ENCODE measurements at places on chromosomes 2 and 18.

GRCh38 chr2:42519624-42520023 is 25.8 kb upstream of the KCNG3 start:
- no peak overlapping the region for H3K4me3 ChIP-seq
- no peaks in the 10 kb centered on the region for H3K27me3 ChIP-seq
- H3K4me1 ChIP-seq: no peaks in the 10 kb centered on the region

DNA sequence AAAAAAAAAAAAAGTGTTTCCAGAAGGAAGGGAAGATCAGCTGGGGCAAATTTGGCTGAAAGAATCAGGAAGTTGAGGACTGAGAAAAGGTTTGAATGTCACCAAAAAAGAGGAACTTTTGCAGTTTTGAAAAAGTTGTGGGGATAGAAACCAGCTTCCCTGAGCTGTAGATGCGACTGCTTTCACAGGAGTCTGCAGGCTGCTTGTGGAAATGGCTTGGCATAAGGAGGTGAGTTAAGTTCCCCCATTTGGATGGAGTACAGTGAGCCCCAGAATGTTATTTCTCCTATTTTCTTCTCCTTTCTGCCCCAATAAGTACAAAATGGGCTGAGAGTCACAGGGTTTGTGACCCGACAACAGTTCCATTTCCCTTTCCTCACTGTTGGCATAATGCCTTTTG is 16.5 kb upstream of the ME2 start:
- no peak overlapping the region for H3K27ac ChIP-seq
- DNase-seq: peak; percentile 40
- H3K36me3 ChIP-seq: no peaks in the 10 kb centered on the region
- H3K4me1 ChIP-seq: peaks cover 15% of the 10 kb centered on the region

DNA sequence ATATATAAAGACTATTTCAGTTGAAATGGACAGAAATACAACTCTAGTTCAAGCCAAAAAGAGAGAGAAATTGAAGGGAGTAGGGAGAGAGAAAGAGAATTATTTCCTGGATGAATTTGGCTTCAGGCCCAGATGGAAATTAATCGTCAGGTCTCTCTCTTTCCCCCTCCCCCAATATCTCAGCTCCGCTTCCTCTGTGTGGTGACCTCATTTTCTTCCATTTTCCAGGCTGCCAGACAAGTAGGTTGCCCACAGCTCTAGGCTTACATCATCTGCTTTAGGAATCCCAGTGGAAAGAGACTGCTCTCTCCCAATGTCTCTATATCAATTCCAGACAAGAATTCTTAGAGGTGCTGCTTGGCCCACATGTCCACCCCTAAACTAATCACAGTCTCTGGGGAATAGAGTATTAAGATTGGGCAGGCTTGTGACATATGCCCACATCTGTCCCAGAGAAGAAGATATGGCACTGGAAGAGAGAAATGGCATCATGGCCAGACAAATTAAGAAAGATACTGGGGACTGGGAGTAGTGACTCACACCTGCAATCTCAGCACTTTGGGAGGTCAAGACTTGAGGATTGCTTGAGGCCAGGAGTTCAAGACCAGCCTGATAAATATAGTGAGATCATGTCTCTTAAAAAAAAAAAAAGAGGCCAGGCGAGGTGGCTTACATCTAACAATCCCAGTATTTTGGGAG is 37.2 kb upstream of the CFAP36 start:
- H3K27me3 ChIP-seq: no peaks in the 10 kb centered on the region
- no peak overlapping the region for H3K4me3 ChIP-seq
- H3K27ac ChIP-seq: no peak overlapping the region
- no peaks in the 10 kb centered on the region for H3K36me3 ChIP-seq

DNA sequence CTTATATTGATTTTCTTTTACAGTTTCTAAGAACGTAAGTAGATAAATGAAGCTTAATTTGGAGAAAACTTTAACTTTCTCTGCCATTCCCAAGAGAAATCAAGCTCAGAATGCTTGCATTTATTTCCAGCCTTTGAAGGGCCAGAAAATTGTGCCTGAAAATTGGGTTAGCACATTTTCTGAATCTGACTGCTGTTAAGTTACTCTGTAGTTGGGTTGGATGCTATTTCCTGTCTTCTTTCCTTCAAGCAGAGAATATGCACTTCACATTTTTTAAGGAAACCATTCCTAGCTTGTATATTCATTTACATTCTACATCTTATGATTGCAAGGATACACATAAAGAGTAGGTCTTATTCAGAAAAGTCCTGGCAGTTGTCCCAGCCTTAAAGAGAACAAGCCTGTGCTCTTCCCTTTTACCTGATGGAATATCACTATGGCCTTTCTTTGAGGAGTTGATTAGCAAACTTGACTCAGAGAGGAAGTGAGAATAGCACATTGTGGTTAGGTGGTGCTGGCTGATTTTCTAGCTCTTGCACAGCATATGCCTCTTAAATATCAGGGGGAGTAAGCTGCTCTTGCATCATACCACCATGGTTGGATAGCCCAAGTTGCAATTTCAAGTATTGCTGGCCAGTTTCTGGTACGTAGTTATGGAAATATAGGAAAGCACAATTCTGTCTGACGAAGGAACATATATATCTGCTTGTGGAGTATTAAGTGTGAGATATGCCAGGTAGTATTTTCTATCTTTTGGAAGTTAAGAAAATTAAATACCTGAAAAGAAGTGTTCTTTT is 133.7 kb downstream of the COMMD1 start:
- no peaks in the 10 kb centered on the region for H3K27me3 ChIP-seq
- peaks cover 20% of the 10 kb centered on the region for H3K4me1 ChIP-seq
- DNase-seq: peak; percentile 69

GRCh38 chr18:10495936-10496335 is 29.9 kb upstream of the NAPG start:
- no peaks in the 10 kb centered on the region for H3K27me3 ChIP-seq
- no peak overlapping the region for H3K4me3 ChIP-seq
- DNase-seq: no peak
- no peak overlapping the region for H3K27ac ChIP-seq

DNA sequence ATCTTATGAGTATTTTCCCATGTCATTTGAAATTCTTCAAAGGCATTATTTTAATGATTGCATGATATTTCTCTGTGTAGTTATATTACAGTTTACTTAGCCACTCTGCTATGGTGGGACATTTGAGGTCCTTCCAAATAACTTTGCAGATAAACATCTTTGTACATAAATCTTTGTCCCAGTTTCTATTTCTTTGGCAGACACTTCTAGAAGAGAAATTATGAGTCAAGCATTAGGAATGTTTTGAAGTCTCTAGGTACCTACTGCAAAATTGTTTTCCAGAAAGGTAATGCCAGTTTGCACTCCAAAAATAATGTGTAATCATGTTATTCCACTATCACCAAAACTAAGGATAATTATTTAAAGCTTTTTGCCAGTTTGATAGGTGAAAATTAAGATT is 149.7 kb downstream of the EN1 start:
- no peak for DNase-seq
- H3K4me3 ChIP-seq: no peak overlapping the region
- no peaks in the 10 kb centered on the region for H3K4me1 ChIP-seq
- H3K27me3 ChIP-seq: no peaks in the 10 kb centered on the region
- no peaks in the 10 kb centered on the region for H3K36me3 ChIP-seq

DNA sequence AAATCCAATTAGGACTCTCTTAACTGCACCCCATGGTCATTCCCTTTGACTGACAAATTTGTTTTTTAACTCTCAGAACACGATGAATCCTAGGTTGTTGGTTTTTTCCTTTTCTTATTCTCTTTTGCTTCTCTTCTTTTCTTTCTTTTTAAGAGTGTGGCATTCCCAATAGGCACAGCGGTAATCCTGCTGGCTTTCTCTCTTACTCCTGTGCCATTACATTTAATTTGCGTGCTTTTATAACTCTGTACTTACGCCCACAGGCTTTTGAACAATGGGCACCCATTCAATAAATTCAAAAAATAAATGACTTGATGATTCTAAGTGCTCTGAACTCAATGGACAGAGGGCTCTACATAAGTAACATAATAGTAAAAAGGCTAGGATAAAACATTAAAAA is 189.0 kb upstream of the SMAD7 start:
- H3K4me1 ChIP-seq: no peaks in the 10 kb centered on the region
- no peaks in the 10 kb centered on the region for H3K27me3 ChIP-seq
- no peaks in the 10 kb centered on the region for H3K36me3 ChIP-seq
- DNase-seq: no peak
- no peak overlapping the region for H3K27ac ChIP-seq
- H3K4me3 ChIP-seq: no peak overlapping the region

DNA sequence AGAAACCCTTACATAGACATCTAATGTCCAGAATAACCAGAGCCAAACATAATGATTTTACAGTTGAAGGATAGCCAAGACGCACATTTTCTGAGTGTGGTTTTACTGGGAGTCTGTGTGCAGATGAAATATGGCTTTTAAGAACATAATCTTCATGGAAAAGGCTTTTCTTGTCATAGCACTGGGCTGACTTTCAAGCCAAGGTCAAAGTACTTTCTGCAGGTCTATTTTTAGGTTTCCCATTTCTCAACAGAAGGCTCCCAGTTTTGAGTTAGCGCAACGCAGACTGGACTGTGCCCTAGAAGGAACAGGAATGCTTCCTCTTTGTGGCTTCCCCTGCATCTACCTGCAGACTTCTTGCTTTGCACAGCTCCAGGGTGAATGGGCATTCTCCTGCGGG is 92.3 kb upstream of the UPP2 start:
- no peak for DNase-seq
- no peaks in the 10 kb centered on the region for H3K36me3 ChIP-seq
- H3K27me3 ChIP-seq: peaks cover 4% of the 10 kb centered on the region
- H3K4me1 ChIP-seq: no peaks in the 10 kb centered on the region
- H3K4me3 ChIP-seq: no peak overlapping the region
- H3K27ac ChIP-seq: no peak overlapping the region

DNA sequence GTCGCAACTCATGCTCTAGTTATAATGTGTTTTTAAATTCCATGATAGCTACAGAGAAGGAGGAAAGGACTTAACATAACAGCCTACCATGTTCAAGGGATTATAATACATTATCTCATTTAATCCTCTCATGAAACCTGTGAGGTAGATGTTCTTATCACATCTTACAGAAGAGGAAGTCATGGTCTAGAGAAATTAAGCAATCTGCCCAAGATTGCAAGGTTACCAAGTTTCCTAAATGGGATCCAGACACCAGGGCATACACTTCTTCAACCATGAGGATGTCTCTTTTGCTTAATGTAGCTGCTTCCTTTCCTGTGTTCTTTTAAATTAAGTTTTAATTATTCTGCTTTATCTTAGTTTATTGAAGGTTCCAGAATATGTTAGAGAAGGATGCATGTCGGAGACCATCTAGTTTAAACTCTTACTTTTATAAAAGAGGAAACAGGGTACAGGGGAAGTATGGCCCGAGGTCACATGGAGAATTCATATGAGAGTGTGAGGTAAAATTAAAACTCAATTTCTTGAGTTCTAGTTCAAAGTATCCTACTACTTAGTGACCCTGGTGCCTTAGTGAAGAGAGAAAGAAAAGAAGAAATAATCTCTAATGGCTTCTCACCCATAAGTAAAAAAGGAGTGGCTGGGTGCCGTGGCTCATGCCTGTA is 3.6 kb upstream of the IL1A start:
- no peak for DNase-seq
- no peak overlapping the region for H3K4me3 ChIP-seq
- H3K27me3 ChIP-seq: no peaks in the 10 kb centered on the region
- H3K4me1 ChIP-seq: peaks cover 10% of the 10 kb centered on the region

DNA sequence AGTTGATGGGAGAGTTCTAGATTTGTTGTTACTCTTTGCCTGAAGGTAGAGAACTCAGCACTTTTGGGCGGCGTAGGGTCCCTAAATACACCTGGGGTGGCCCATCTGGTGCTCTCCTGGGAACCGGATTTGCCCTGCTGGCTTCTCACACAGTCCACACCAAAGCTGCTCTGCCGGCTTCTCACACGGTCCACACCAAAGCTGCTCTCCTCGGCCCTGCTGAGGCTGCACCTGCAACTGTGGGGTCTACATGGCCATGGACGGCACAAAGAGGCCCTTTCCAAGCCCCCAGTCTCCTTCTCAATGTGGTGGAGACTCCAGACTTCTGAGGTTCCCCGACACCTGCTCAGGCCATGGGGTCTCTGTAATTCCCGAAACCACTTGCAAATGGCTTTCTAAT is 124.8 kb upstream of the GPC1 start:
- H3K27me3 ChIP-seq: no peaks in the 10 kb centered on the region
- no peak overlapping the region for H3K27ac ChIP-seq
- DNase-seq: no peak
- H3K4me3 ChIP-seq: no peak overlapping the region
- H3K4me1 ChIP-seq: no peaks in the 10 kb centered on the region
- no peaks in the 10 kb centered on the region for H3K36me3 ChIP-seq

DNA sequence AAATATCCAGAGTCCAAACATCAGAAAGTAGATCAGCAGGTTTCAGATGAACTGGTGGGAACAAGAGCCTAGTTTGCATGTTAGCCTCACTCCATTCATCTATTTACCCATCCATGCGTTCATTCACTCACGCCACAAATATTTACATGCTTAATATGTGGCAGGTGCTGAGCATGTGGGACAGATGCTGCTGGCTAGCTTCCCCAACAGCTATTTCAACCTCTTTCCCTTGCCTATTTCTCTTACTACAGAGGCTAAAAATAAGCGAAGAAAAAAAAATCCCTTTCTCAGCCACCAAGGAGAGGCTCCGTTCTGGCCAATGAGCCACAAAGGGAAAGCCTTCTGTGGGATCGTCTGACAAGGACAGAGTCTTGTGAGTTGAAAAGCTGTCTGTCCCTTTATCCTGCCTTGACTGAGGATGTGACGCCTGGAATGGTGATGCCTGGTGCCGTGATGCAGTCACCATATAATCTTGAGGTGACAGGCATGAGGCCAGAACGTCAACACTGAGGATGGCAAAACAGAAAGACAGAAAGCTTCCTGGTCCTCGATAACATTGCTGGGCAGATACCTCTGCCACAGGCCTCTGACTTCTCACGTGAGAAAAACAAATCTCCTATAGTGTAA is 78.2 kb downstream of the KCTD1 start:
- no peak overlapping the region for H3K27ac ChIP-seq
- H3K4me1 ChIP-seq: no peaks in the 10 kb centered on the region
- no peaks in the 10 kb centered on the region for H3K27me3 ChIP-seq
- H3K4me3 ChIP-seq: no peak overlapping the region

DNA sequence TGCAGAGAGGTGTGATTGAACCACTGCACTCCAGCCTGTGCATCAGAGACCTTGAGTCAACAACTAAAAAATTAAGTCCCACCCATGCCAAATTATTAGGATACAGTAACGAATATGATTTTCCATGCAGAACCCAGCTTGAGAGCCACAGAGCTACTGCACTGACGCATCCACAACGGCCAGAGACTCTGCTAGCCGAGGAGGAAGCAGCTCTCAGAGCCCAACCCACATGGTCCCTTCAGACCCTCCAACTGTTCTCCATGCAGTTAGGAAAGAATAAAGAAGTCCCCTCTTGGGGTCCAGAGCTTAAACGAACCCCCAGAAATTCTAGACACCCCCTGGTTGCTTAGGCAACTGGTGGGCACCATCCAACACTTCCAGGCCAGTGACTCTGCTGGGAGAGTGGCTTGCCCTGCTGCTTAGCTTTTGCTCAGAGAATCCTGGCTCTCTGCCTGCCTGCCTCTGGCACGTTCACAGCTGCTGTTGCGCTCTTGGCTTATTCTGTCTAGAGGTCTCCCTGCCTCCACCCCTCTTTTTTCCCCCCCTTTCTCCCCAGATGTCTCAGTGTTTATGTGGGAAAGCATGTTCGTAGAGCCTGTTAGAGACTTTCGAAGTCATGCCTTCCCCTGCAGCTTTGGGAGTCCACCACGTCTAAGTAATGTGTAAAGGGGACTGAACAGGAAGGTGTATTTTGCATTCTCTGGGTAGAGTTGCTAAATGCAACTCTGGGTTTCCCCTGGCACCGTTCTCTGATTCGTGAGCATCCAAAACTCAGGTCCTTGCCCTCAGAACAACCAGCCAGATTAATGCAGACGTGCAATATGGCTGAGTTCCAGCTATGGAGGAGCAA is 26.0 kb upstream of the SP3 start:
- peak overlapping the region; percentile 22 for H3K4me3 ChIP-seq
- H3K36me3 ChIP-seq: no peaks in the 10 kb centered on the region
- H3K27ac ChIP-seq: peak overlapping the region; percentile 72
- H3K27me3 ChIP-seq: no peaks in the 10 kb centered on the region

Measured in B cell (primary cell).